Activated CD4-positive, alpha-beta T cell treated with anti-CD3 and anti-CD28 coated beads, Interleukin-2, amount 50 U/mL, for 1 hour (primary cell): ENCODE measurements at places on chromosomes 7 and 10.
A peak's percentile ranks its signal among the peaks of the same experiment; 100 is the strongest.

DNA sequence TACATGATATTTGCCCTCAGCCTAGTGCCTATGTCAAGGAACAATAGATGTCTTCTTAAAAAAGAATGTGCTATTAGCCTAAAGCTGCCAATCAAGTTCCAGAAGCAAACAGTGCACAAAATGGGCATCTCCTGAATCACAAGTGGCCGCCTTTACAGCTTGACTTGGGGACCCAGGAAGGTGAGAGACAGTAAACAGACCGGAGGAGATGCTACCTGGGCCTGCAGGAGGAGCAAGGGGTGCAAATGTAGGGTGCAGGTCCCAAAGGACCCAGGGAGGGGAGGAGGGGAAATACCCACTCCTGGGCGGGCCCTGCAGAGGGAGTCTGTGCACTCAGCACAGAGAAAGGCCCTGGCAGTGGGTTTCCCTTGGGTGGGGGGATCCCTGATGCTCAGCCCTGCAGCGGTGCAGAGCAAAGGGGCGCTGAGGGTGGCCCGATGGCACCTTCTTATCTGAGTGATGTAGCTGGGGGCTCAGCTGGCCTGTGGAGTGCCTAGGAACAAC is 147.7 kb downstream of the WDR11 start:
- DNase-seq = no peak

DNA sequence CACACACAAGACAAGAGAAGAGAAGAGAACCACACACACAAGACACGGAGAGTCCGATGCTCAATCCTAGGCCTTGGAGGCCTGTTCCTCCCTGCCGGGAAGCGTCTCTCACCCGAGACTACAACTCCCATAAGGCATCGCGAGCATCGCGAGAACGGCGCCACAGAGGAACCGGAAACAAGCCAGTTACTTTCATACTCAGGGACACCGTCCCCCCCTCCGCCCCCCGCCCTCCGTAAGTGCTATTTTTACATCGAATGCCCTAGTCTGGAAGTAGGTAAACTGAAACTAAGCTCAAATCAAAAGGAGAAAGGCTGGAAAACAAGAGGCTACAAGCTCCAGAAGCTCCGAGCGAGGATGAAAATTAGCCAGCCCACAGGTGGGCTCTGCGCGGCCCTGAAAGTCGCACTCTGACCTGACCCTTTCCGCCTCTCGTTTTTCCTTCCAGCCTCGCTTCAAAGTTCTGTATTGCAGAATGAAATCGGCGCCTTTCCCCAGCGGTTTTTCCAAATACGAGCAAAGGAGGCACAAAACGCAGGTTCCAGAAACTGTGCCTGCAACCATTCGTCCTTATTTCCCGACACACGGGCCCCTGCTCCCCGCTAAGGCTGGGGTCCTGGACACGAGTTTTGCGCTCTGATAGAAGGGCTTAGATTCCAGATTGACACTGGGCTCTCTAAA is 11.5 kb upstream of the DNAJC12 start:
- DNase-seq = peak; percentile 91

DNA sequence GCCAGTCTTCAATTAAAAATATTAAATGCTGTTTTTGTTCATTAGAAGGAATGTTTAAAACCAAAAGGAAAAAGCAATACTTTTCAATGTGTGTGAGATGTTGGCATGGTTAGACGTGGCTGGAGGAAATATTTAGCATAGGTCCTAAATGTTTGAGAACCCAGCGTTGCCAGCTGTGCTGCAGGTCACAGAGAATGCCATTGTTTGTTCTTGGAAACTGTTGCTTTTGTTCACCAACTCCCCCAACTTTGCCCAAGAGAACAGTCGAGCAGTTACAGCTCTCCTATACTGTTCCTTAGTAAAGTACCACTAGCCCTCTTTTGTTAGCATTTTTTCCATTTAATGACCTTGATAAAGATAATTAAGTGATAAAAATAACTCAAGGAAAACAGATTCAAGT is 44.5 kb upstream of the ELMO1 start:
- DNase-seq = no peak

DNA sequence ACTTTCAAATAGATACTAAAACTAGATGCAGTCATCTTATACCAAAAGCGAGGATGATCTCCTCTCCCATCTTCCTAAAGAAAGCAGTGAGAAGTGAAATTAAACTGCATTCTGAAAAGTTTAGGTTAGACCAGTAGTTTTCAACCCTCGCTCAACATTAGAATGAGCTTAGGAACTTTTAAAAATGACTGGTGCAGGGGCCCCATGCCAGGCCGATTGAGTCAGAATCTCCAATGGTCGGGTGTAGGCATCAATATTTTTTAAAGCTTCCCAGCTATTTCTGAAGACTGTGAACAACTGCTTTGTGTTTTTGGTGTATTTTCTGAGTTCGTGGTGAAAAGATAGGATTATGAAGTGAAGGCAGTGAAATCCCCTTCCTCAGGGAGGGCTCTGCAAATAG is 146.0 kb downstream of the VTI1A start:
- DNase-seq = no peak

DNA sequence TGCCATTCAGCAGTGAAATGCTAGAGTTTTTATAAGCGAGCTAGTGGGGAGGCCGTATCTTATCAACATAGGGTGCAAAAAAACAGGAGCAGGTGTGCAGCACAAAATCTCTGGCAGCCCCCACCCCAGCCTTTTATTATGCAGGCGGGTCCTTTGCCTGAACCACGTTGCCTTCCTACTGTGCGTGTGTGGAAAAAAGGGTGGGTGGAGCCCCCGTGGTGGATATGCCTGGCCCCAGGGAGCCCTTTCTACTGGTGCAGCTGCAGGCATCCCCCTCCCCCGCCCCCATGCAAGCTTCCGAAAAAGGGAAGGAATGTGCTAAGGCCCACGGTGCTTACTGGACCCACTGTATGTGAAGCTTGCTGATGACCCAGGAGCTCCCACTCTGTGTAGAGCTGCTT is 175.9 kb downstream of the USP6NL start:
- DNase-seq = no peak

GRCh38 chr10:5041471-5042023 is 37.9 kb upstream of the AKR1C2 start:
- no peak for DNase-seq

DNA sequence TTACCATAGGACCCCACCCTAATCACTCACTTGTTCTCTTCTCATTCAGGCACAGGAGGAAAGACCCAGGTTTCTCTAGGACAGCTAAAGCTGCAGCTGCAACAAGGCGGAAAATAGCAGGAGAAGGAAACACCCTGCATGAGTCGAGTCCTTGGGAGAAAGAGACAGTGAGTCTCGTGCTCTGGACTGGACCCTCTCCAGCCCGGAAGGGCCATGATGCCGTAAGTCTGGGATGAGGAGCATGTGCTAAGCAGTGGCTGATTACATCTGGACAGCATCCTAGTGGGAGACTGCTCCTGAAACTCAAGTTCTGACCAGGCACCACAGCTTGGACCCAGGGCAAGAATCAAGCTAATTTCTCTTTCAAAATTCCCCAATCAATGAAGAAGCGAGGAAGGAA is 39.4 kb downstream of the FBXW4 start:
- DNase-seq = no peak

DNA sequence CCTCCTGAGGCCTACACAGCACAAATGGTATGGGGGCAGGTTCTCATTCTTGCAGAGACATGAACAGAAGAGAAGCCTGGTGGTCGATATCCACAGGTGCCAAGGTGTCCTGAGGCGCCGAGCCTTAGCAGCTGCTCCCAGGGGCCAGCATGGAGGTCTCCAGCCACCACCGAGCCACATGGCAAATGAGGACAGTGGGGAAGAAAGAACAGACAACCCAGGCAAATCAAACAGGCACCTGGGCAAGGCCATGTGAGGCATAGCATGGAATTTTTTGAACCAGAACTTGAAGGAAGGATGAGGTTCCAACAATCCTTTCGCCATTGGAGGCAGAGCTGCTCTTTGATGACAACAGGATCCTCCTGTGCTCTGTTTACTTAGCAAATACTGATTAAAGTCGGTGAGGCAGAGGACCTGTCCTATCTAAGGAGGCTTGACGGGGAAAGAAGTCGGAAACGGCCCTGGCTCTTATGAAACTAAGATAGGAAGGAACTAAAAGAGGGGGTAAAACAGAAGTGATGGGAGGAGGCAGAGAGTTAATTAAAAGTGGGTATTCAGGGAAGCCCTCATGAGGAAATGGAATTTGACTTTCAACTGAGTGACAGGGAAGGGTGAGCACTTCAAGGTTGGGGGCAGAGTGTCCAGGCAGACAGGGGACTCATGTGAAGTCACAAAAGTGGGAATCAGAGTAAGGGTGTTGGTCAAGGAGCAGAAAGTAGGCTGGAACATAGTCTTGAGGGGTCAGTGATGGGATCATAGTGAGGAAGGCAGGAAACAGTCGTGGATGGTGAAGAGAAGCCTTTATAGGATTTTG is 8.6 kb upstream of the CALML3 start:
- no peak for DNase-seq

GRCh38 chr7:155975490-155975889 is 163.2 kb upstream of the SHH start:
- no peak for DNase-seq

GRCh38 chr10:130357951-130358350 is 221.8 kb downstream of the GLRX3 start:
- no peak for DNase-seq

- no peak for DNase-seq
Measured at GRCh38 chr10:126160571-126160970, 227.7 kb downstream of the ADAM12 start.

DNA sequence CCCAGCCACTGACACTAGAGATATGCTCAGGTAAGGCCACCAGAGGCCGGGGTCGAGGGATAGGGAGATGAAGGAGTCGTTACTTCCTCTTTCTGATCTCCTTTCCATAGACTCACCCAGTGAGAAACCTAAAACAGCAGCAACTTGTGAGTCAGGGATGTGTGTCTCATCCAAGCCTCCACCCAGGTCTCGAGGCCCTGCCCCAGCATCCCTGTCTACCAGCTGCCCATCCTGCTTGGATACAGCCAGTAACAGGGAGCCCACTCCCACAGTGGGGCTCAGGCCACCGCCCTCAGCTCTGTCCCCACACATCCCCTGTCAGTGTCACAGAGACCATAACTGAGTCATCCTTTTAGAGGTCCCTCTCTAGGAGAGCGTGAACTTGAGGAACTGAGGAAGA is 49.6 kb upstream of the CHST15 start:
- no peak for DNase-seq

GRCh38 chr10:6463366-6463765 is 116.7 kb downstream of the PRKCQ start:
- DNase-seq = no peak

GRCh38 chr7:140262242-140262903 is 85.6 kb upstream of the KDM7A start:
- no peak for DNase-seq

GRCh38 chr10:103192089-103192450 is 1.0 kb downstream of the NT5C2 start:
- DNase-seq = peak; percentile 4
